ENCODE measurements at places on chromosomes 3 and 15. TPM values are rescaled to one million over a fixed set of nuclear protein-coding genes. Genes with fewer than 3 reads are reported as not detected.

DNA sequence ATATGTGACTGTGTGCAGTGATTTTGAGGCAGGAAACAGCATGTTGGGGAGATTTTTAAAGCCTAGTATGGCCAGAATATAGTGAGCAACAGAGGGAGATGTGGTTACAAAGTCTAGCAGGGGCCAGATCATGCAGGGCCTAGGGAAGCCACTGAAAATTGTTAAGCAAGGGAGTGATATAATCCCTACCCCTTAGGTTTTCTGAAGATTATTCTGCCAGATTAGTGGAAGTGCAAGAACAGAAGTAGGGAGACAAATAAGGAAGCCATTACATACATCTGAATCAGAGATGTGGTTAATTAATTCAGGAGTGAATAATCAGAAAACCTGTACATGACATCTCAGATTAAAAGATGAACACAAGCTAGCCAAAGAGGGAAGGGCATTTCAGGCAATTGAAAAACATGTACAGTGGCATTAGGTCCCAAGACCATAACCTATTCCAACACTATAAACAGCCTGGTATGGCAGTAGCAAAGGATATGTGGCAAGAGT, 54.8 kb downstream of the MSL2 start:
- no peak for DNase-seq

GRCh38 chr15:43267439-43267838, 711 bp upstream of the TGM5 start:
- DNase-seq: no peak

DNA sequence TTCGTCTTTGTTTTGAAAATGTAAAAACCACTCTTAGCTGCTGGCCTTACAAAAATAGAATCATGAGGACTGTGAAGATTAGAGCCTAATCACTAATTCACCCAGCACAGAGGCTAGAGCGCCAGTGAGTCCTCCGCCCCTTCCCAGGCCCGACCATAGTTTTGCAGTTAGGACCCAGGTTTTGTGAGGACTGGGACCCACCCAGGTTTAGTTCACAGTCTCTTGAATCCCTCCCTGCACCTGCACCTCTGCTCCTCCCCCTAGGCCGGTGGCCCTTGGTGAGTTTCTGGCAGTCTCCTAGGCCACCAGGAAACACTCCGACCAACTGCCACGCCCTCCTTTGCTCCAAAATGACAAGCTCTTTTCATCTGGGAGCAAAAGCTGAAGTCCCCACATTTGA, 136.0 kb upstream of the CCDC54 start:
- peak; percentile 26 for DNase-seq

DNA sequence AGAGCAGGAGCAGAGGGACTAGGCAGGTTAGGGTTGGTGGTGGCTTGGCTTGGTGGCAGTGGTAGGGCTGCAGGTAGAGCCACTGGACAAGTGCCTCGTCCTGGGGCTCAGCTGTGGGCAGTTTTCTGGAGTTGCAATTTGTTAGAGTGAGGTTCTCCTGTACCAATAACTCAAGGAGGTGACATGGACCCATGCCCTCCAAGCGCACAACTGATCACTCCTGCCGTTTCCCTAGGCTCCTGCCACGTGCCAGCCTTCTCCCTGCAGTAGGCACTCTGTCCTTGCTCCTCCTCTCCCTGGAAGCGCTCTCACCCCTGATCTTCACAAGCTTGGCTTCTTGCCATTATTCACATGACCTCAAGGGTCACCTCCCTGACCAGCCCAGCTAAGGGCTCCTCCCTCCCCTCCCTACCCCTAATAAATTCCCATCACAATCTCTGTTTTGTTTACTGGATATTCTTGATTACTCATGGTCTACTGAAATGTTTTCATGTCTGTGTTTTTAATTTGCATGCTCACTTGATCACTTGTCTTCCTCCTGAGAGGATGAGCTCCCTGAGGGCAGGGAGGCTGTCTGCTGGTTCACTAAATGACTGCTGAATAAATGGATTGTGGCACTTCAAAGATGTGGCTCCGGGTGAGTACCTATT, 3.3 kb downstream of the WNT7A start:
- no peak for DNase-seq

The VGLL4 gene
- 96.2 TPM for polyA plus RNA-seq

- no peak for DNase-seq
These were observed 1.7 kb downstream of the NT5DC2 start for GRCh38 chr3:52531860-52532516.

DNA sequence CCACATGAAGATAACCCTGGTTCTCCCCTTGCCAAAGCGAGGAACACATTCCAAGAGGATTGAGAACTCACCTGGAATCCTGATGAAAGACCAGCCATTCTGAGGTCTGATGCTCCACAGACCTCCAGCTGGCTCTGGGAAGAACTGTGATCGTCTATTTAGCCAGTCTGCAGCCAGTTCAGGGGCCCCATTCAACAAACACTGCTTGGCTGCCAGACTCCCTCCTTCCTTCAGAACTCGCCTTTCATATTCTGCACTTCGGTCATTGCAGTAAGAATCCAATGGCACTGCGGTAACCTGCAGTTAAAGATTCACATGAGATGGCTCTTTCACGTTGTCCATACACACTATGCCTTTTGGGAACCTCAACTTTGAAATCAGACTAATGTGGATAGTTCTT, 67.6 kb downstream of the CHAC1 start:
- DNase-seq: no peak

GRCh38 chr15:52502608-52503007, 26.1 kb downstream of the MYO5A start:
- no peak for DNase-seq

GRCh38 chr3:141009496-141009895, 41.7 kb upstream of the SPSB4 start:
- DNase-seq: no peak

- no peak for DNase-seq
These were observed 13.0 kb downstream of the TBC1D2B start for GRCh38 chr15:78064544-78064943.

GRCh38 chr3:179036226-179036625, 35.4 kb downstream of the ZMAT3 start:
- no peak for DNase-seq

- DNase-seq: no peak
These were observed 139.2 kb downstream of the THSD4 start for GRCh38 chr15:71254491-71254890.

The OR5K3 gene
- polyA plus RNA-seq: not detected

The IMP3 gene
- 58.0 TPM for polyA plus RNA-seq

The LMAN1L gene
- not detected for polyA plus RNA-seq

The RHO gene
- 0.34 TPM for polyA plus RNA-seq

DNA sequence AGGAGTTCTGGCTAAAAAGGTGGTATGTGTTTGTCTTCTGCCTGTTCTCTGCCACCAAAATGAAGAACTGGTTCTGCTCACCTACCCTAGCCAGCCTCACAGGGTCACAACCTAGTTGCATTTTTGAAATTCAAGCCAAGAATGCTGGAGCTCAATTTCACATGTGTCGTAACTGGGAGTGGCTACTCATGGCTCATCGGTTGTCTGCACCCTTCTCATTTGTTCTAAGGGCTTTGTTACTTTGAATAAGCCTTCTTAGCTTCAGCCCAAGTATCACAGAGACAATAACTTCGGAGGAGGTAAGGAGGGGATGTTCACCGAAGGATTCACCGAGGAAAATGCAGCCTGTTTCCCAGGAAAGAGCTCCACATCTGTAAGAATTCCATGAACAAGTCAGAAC, 134.3 kb upstream of the RARB start:
- no peak for DNase-seq

DNA sequence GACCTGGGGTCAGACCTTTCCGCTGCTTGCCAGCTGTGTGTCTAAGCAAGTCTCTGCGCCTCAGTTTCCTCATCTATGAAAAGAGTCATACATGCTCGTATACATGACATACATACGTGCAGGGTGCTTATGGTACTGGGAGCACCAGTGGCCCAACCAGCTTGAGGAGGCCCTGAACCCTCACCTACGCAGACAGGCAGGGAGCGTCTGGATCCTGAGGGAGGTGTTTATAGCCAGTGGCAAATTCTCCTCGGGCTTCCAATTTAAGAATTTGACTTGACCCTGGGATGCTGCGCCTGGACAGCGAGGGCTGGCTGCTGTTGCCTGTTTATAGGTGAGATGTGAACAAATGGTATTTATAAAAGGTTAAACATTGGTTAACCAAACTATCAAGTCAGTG, 17.7 kb upstream of the FGD5 start:
- DNase-seq: no peak

- DNase-seq: no peak
These were observed 68.5 kb downstream of the FMN1 start for GRCh38 chr15:33125894-33126537.

GRCh38 chr15:56913241-56913640, 5.2 kb upstream of the TCF12 start:
- DNase-seq: no peak

The SLC22A14 gene
- 0.36 TPM for polyA plus RNA-seq

The SLC6A11 gene
- 0.08 TPM for polyA plus RNA-seq

DNA sequence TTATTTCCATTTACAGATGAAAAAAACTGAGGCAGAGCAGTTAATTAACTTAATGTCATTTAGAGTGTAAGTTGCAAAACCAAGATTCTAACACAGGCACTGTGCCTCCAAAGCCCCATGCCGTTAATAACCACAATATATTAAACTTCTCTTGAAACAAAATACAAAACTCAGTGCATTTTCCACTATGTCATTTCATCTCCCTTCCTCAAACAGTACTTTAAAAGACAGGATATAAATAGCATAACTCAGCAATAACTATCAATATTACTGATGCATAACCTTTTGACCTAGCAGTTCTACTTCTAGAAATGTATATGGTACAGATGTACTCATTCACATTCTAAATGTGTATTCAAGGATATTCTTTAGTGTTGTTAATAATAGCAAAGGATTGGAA, 5.1 kb upstream of the TASOR start:
- DNase-seq: no peak

DNA sequence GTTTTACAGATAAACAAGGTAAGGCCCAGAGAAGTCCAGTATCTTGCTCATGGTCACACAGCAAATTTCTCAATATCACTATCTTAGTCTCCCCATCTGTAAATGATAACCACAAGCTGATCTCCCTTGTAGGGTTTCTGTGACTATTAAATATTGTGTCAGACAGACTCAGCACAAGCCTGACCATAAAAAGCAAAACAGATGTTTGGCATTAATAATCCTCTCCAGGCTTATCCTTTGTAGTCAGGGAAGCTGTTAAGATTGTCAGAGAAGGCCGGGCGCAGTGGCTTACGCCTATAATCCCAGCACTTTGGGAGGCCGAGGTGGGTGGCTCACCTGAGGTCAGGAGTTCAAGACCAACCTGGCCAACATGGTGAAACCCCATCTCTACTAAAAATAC, 173.2 kb upstream of the PRICKLE2 start:
- no peak for DNase-seq

GRCh38 chr3:11072631-11073030, 80.1 kb downstream of the SLC6A1 start:
- DNase-seq: no peak

The PYGO1 gene
- 16.0 TPM for polyA plus RNA-seq

DNA sequence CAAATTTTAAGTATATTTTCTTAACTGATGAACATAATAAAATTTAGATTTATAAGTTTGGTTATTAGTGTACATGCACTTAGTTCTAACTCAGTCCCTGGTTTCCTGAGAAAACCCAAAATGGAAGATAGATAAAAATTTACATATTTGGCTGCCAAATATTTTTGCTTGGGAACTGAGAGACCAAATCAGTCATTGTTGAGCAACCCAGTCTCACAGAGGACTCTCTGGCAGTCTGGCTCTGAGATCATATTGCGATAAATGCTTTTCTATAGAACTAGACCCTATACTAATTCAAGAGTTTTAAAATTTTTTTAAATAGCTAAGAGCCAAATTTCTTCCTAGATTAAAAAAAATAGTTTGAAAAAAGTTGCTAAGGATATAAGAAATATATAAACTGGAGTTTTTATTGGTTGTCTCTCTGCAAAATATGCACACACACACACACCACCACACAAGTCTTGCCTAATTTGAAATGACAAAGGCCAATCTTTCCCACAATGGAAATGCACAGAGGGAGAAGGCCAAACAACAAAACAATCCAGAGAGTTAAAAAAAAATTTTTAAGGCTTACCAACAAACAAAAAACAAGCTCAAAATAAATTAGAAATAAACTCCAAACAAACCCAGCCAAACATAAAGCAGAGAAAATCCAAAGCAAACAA, 259.5 kb downstream of the MECOM start:
- DNase-seq: no peak

DNA sequence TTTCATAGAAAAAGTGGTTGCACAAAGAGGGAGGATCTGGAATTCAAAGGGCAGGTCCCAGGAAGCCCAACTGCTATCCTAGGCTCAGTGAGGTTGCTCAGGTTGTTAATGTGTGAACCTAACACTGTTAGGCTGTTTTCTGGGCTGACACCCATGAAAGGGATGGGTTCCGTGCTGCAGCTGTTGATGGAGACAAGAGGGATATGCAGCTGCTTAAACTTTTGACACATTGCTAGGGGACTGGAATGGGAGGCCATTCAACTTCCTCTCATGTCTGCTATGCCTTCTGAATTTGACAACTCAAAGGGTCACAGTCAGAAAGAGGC, 198.0 kb upstream of the NR2E3 start:
- DNase-seq: no peak

GRCh38 chr15:35455201-35455600, 90.8 kb downstream of the DPH6 start:
- no peak for DNase-seq

DNA sequence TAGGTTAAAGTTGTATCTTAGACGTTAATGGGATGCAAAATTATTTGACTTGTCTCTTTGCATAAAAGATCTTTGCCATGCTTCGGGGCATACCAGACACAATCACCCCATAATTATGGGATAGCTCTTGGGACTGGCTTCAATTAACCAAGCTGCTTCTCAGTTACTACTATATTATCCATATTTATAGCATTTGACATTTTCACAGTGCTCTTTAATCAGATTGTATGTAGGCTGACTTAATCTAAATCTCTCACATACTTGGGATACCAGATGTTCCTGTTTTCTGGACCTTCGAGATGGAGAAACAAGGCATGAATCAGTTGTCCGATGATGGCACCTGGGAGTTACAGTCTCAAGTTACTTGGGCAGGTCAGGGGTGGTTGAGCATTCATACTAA, 27.2 kb upstream of the ABHD17C start:
- no peak for DNase-seq

The CCR9 gene
- 0.10 TPM for polyA plus RNA-seq

GRCh38 chr15:89998141-89998661, 2.9 kb upstream of the ZNF710 start:
- no peak for DNase-seq

- DNase-seq: no peak
These were observed 225.3 kb downstream of the FOXP1 start for GRCh38 chr3:71358243-71358642.

DNA sequence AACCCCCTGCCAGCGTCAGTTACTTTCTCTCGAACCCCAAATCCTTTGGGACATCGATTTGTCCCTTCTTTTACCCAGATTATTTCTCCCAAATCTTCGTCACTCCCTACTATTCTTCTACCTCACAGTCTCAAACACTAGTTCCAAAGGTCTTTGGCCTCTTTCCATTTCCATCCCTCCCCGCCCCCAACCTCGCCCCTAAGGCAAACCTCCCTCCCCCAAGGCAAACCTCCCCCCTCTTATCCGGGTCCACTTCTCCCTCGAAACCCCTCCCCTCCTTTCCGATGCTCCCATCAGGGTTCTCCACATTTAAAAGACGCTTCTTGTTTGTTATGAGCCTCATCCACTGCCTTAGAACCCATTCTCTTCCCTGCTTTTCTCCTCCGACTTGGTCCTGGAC, 583 bp downstream of the EAF1 start:
- no peak for DNase-seq

The PIGB gene
- 20.4 TPM for polyA plus RNA-seq

GRCh38 chr15:73341886-73342600, 26.7 kb downstream of the HCN4 start:
- no peak for DNase-seq
